Nasal cavity respiratory epithelium epithelial cell of viscerocranial mucosa (primary cell): ENCODE measurements at places on chromosomes 7 and 10. TPM values are rescaled to one million over a fixed set of nuclear protein-coding genes. Genes with fewer than 3 reads are reported as not detected.

Gene FGFBP3
- total RNA-seq, result 0.21 and 0.34 TPM in 2 replicates

Gene SLC35G1
- total RNA-seq, result 3.1 and 4.3 TPM in 2 replicates

Gene PTF1A
- not detected in 2 replicates for total RNA-seq

Gene OR2A12
- not detected in 2 replicates for total RNA-seq
